ENCODE measurements at places on chromosomes 13 and 19. TPM values are rescaled to one million over a fixed set of nuclear protein-coding genes. Genes with fewer than 3 reads are reported as not detected.

Gene UHRF1
- 0.32 TPM for total RNA-seq

Gene SHD
- total RNA-seq = not detected

DNA sequence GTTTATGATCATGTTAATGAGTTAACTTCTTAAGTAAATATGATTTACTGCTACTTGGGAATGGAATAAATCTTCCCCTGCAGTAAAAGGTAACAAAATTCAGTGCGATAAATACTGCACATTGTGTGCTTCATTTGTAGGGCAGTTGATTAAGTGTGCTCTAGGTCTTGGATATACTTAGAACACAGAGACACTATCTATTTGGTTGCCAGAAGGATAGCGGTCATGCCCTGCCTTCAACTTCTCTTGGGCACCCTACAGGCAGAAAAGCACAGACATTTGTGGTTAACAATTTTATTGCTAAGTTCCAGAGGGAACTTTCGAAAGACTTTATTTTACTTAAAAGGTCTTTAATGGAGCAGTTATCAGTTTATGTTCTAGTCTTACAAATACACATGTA is 605.8 kb downstream of the PCDH9 start:
- no peak overlapping the region for H3K4me3 ChIP-seq
- no peaks in the 10 kb centered on the region for H3K36me3 ChIP-seq
- DNase-seq = no peak

GRCh38 chr13:19791953-19792537 is 9.3 kb upstream of the PSPC1 start:
- H3K4me3 ChIP-seq = no peak overlapping the region
- H3K27ac ChIP-seq = no peak overlapping the region
- no peaks in the 10 kb centered on the region for H3K27me3 ChIP-seq
- no peak for DNase-seq
- no peaks in the 10 kb centered on the region for H3K36me3 ChIP-seq
- no peaks in the 10 kb centered on the region for H3K4me1 ChIP-seq

Gene CRLF1
- total RNA-seq = 638 TPM

Gene RNF225
- not detected for total RNA-seq

- no peak overlapping the region for H3K27ac ChIP-seq
- peaks cover 5% of the 10 kb centered on the region for H3K27me3 ChIP-seq
- no peak overlapping the region for H3K4me3 ChIP-seq
- no peak for DNase-seq
- H3K4me1 ChIP-seq = peaks cover 2% of the 10 kb centered on the region
Observed at GRCh38 chr19:40510526-40511115, 43.8 kb downstream of the SPTBN4 start.

Gene CBLC
- total RNA-seq = not detected

- no peaks in the 10 kb centered on the region for H3K4me1 ChIP-seq
- H3K4me3 ChIP-seq = no peak overlapping the region
- no peaks in the 10 kb centered on the region for H3K36me3 ChIP-seq
- no peak overlapping the region for H3K27ac ChIP-seq
Observed at GRCh38 chr13:50249144-50249521, 233.9 kb downstream of the KCNRG start.

GRCh38 chr13:112486386-112487126 is 101.4 kb downstream of the TUBGCP3 start:
- no peak overlapping the region for H3K4me3 ChIP-seq
- DNase-seq = no peak
- no peaks in the 10 kb centered on the region for H3K27me3 ChIP-seq
- no peaks in the 10 kb centered on the region for H3K4me1 ChIP-seq

GRCh38 chr13:90594681-90595080 is 752.8 kb upstream of the MIR17HG start:
- no peak for DNase-seq
- no peak overlapping the region for H3K27ac ChIP-seq
- no peaks in the 10 kb centered on the region for H3K27me3 ChIP-seq
- H3K4me3 ChIP-seq = no peak overlapping the region
- H3K36me3 ChIP-seq = no peaks in the 10 kb centered on the region
